Activated CD4-positive, alpha-beta T cell treated with anti-CD3 and anti-CD28 coated beads, Interleukin-2, amount 50 U/mL, for 48 hours (primary cell): ENCODE measurements at places on chromosomes 3 and 15.

DNA sequence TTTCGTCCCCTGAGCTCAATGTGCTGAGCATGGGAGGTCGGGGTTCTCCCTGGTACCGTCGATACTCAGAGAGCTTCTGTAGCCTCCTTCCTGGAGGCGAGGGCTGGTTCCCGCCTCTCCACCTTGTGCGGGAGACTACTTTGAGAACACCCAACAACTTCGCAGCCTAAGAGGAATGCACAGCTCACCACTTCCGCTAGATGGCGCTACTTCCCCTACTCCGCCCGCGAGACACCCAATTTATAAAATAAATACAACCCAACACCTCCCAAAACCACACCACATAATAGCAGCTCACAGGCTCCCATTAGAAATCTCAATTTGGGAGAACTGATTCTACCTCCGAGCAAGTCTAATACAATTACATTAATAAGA is 1.2 kb downstream of the RGMA start:
- DNase-seq = peak; percentile 78

DNA sequence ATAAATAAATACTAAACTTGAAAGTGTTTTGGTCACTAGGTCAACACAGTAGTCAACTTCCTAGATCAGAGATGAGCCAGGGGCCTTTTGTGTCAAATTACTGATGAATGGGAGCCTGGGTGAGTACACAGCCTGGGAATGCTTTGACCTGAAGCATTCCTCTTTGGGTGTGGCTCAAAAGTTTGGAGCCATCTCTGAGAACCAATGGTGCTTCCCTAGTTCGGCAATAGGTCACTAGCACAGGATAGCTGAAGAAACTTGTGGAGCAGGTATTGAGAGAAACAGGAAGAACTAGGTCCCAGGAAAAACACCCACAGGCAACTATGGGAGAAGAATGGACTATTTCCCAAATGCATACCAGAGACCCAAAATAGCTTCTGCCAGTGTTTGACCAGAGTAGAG is 56.6 kb upstream of the PLXND1 start:
- DNase-seq = no peak

GRCh38 chr15:80609091-80609490 is 86.0 kb upstream of the ABHD17C start:
- DNase-seq = no peak

DNA sequence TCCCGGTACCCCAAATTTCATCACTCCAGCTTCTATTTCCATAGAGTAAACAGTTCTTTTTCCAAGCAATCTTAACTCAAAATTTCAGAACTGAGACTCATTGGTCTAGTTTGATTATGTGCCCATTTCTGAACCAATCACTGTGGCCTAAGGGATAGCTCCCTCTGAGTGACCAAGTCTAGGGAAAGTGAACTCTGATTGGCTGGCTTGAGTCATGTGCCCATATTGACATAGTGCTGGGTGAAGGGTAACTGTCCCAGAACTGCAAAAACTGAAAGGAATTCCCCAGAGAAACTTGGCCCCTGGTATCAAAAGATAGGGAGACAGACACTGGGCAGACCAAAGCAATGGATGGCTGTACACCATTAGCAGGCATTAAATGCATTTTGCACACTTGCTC is 171.2 kb upstream of the WNT5A start:
- DNase-seq = no peak

GRCh38 chr3:57637391-57637790 is 40.2 kb upstream of the ARF4 start:
- no peak for DNase-seq

GRCh38 chr3:176872771-176873209 is 324.5 kb downstream of the TBL1XR1 start:
- DNase-seq = peak; percentile 60

DNA sequence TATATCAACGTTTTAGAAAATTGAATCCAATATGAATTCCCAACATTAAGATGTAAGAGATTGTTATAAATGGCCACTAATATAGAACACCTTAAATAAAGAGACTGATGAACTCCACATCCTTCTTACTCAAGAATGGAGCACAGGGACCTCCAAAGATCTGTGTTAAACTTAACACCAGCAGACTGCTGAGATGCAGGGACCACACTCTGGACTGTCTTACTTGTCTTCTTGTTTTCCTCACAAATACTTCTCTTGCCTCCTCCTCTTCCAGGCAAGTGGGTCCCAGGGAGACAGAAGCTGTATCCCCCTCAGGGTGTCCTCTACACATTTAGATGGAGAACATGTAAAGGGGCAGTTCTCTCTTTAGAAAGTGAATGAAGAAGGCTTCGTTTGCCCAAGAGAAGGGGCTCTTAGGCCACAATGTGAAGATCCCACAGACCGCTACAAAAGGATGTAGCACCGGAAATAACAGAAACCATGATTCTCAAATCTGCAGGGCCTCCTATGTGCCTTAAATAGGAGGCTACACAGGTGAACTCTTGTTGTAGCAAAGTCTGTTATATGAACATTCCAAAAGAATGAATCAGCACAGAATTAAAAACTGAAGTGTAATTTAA is 52.2 kb downstream of the SATB1 start:
- no peak for DNase-seq

- no peak for DNase-seq
These were observed 251.5 kb downstream of the KCNH8 start for GRCh38 chr3:19399836-19400235.

GRCh38 chr3:150079029-150079739 is 108.5 kb upstream of the PFN2 start:
- no peak for DNase-seq

GRCh38 chr3:47007482-47008233 is 28.2 kb downstream of the NBEAL2 start:
- no peak for DNase-seq

DNA sequence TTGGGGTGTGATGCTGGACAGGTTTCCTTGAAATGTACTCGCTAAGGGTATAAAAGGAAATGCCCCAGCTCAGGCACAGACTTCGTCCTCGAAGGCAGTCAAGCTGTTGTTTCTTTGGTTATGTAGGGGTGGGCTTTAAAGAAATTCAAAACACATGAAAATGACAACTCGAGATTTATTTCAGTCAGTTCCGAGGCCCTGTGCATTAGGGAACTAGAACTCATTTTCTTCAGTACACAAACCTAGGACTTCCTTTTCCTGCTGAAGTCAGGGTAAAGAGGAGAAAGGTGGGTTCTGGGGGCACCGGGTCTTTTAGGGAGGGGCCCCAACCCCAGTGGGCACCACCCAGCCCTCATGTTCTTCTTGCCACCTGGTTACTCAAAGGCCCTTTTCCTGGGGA is 7.7 kb downstream of the CCR9 start:
- no peak for DNase-seq

DNA sequence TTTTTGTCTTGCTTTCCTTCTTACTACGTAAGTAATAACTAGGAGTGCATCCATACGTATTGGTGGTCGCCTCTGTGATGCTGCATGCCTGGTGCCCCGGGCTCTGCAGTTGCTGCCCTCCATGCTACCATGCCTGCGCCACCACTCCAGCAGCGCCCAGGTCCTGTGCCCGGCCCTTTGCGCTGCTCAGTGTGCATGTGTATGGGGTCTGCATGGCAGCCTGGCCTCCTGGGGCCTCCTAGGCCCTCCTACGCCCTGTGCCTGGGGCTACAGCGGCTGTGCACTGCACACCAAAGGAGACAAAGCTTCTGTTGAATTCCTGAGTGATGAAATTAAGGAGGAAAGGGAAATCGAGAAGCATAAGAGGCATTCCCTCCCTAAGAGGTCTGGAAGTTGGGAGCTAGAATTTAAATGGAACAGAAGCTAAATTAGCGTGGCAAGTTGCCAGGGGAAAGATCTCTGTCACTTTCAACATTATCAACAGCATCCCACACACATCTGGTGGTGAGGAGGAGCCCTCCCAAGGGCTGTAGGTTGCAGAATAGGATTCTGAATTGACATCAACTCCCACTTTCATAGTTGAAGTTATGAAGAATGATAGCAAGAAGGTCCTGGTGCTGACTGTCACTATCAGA is 275.0 kb upstream of the CHRM5 start:
- DNase-seq = no peak

- no peak for DNase-seq
These were observed 8.8 kb upstream of the TBC1D23 start for GRCh38 chr3:100252001-100252400.

GRCh38 chr3:13027154-13027553 is 46.1 kb downstream of the IQSEC1 start:
- no peak for DNase-seq

GRCh38 chr3:120454076-120454689 is 3.4 kb upstream of the FSTL1 start:
- DNase-seq = no peak

DNA sequence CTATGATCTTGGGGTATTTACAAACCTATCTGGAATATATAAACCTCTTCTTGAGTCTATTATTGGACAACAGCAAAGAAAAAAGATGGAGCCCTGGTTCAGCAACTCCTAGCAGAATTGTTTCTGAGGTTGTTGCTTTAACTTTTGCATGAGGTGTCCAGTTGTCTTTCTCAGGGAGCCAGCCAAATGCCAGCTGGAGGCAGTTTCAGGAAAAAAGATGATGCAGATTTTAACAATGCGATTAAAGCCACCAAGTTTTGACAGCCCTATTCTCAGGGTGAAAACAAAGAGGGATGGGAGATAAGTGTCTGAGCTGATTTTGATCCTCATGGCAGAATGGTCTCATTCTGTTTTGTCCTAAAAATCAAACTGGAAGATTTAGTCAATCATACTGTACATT is 181.6 kb upstream of the RASGRP1 start:
- no peak for DNase-seq

DNA sequence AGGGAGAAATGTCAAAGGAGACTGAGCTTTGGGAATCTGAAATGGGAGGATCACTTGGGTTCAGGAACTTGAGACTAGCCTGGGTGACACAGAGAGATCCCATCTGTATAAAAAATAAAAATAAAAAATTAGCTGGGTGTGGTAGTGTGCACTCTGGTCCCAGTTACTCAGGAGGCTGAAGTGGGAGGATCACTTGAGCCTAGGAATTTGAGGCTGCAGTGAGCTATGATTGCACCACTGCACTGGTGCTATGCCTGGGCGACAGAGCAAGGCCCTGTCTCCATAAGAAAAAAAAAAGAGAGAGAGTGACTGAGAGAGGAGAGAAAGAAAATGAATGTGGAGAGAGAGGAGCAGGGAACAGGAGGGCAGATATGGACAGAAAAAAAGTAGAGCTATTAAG is 72.8 kb downstream of the SENP2 start:
- DNase-seq = no peak

DNA sequence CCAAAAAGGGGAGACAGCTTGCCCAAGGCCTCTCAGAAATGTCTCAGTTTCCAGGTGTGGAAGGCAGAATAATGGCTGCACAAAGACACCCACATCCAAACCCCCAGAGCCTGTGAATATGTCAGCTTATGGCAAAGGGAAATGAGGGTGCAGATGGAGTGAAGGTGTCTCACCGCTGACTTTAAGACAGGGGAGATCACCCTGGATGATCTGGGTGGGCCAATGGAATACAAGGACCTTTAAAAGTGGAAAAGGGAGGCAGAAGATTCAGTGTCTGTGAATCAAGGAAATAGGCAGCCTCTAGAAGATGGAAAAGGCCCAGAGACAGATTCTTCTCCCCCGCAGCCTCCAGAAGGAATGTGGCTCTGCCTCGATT is 48.8 kb upstream of the ATP2B2 start:
- no peak for DNase-seq

DNA sequence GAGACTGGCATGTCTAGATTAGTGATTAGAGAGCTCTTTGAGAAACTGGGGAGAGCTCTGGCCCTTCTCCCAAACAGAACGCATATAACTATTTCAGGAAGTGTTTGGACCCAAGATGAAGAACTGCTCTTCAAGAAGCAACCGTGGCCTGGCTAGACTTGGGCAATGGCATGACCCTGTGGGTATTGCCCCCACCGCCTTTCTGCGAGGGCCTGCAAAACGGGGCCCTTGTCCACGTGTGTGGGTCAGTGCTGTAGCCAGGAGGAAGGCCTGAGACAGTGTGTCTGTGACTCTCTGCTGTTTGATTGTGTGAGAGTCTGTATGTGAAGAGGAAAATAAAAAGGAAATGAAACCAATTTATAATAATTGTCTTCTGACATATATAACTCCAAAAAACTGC is 42.5 kb downstream of the EEFSEC start:
- no peak for DNase-seq

DNA sequence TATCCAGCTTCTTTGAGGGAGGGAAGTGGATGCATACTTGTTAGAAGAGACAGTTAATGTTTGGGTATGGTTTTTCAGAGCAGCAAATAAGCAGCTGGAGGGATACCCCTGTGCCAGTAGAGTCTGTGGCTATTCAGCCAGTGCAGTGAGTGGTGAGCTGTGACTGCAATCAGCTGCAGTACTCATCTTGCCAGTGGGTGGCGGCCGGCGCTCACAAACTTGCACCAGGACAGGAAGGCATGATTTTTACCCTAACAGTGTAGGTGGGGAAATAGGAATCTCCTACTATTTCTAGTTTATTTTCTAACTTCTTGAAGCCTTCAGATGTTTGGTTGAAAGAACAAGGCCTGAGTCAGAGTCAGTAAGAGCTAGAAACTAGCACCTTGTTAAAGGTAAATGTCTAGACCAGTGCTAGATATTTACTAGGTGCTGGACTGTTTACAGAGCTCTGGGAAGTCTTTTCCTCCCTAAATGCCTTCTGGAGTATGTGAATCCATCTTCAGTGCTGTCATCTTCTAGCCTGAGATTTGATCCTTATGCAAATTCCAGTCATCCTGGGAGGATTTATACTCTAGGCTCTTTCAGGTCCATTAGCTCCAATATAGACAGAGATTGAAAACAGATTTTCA is 23.6 kb downstream of the TIMP4 start:
- peak; percentile 69 for DNase-seq

DNA sequence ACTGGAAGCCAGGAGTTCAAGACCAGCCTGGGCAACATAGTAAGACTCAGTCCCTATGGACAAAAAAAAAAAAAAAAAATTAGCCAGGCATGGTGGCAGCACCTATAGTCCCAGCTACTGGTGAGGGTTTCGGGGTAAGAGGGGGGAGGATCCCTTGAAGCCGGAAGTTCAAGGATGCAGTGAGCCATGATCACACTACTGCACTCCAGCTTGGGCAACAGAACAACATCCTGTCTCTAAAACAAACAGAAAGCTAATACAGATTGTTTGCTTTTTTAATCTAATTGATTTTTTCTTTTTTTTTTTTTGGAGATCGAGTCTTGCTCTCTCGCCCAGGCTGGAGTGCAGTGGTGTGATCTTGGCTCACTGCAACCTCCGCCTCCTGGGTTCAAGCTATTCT is 1.6 kb upstream of the IMP3 start:
- no peak for DNase-seq

GRCh38 chr3:48544141-48544540 is 12.5 kb downstream of the PFKFB4 start:
- no peak for DNase-seq

DNA sequence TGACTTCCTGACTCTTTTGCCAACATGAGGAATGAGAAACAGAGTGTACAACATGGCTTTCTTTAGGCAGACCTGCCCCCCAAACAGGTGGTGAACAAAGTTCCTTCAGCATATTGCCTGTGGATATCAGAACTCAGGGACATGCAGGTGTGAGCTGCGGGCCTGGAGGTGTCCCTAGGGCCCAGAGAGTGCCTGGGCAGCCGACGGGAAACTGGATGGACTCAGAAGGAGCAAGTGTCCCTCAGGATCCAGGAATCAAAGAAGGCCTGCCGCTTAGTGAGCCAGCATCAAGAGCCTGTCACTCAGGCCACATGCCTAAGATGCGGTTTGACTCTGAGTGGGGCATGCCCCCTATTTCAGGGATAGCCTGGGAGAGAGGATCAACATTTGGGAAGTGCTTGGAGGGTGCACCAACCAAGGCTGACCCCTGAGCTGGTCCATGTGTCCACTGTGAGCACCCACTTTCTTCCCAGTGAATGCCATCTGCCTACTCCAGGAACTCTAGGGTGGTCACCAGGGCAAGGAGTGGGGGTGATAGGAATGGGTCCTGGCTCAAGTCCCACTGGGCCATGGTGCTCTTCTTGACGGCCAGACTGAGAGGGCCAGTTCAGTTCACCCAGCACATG is 16.1 kb upstream of the POLR2M start:
- DNase-seq = no peak
